ENCODE measurements at places on chromosomes 5 and 9.

- no peak for DNase-seq
These were observed 24.9 kb upstream of the ANXA6 start for GRCh38 chr5:151182524-151182900.

- DNase-seq = no peak
These were observed 129.8 kb upstream of the SGCD start for GRCh38 chr5:156197042-156197635.

DNA sequence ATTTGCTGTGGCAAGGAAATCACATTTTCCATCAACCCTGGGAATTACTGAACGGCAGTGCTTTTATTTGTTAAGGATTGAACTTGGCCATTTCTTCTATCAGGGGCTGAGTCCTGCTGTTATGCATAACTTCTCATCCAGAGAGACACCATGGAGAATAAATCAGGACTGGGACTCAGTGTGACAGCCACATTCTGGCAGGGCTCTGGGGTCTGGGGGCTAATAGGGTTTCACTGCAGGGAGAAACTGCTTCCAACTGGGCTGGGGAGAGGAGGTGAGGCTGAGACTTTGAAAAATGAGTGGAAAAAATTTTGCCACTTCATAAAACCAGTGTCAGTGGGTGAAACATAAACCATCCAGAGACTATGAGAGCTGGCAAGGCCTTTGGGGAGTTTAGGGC is 95.7 kb upstream of the ALDH1B1 start:
- DNase-seq = no peak

DNA sequence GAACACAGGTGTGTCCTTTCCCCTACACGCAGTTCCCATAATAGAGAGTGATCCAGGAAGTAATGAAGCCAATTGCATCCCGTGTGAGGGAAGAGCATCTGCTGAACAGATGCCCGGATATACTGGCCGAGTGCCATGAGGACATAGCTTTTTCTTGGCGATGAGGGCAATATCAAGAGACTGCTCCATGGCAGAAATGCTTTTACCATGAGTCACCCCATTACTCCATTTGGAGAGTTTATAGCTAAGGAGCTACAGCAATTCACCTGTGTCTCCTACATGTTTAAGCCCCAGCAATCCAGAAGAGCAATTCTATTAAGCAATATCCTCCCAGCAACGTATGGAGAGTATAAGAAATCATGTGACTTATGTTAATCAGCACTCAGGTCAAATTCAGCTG is 222.0 kb upstream of the KLF4 start:
- DNase-seq = no peak

DNA sequence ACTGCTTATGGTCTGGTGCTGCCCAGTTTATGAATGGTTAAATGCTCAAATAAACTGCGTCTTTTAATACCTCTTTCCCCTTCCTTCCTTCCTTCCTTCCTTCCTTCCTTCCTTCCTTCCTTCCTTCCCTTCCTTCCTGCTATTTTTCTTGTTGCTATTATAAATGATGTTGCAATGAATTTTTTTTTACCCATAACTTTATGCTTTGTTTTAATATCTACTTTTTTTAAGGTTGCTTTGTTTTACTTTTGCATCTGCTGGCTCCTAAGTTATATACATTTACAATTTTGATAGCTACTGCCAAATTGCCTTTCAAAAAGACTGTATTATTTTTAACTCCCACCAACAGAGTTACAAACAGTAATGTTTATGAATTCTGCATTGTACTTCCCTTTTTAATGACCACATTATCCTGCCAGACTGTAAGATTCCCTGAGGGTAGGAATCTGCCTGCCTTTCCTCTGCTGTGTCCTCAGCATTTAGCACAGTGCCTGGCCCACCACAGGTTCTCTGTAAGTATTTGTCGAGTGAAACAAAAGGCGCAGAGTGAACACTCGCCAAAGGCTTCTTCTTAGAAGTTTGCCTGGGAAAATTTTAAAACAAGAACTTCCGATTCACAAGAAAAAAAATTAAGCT is 36.9 kb downstream of the KIF4B start:
- no peak for DNase-seq

- DNase-seq = no peak
These were observed 51.8 kb downstream of the SLC1A3 start for GRCh38 chr5:36658038-36658756.

- peak; percentile 3 for DNase-seq
These were observed 11.5 kb downstream of the SARDH start for GRCh38 chr9:133726401-133727276.

Measured in NCI-H2227 treated with DMSO at 0.1 percent for 48 hours (cell line).